Inflammatory macrophage (primary cell): ENCODE measurements at places on chromosomes 12 and 14.
A peak's percentile ranks its signal among the peaks of the same experiment; 100 is the strongest.

GRCh38 chr12:11347810-11348209 is 37.6 kb upstream of the PRB4 start:
- DNase-seq, result no peak

DNA sequence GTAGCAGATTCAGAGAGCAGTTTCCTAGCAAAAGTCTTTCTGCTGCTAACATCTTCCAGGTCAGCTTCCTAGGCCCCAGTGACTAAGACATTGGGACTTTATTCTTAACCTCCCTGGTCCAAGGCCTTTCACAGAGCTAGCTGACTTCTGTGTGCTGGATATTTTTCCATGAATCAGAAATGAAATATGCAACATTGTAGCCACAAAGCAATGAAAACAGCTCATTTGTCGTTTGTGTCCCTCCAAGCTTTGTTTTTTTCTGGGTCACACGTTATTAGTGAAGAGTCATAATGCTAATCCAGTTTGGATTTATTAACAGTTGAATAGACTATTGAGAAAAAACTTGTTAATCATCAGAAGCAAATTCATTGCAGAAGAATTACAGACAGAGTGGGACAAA is 82.4 kb downstream of the ARF6 start:
- DNase-seq, result no peak

DNA sequence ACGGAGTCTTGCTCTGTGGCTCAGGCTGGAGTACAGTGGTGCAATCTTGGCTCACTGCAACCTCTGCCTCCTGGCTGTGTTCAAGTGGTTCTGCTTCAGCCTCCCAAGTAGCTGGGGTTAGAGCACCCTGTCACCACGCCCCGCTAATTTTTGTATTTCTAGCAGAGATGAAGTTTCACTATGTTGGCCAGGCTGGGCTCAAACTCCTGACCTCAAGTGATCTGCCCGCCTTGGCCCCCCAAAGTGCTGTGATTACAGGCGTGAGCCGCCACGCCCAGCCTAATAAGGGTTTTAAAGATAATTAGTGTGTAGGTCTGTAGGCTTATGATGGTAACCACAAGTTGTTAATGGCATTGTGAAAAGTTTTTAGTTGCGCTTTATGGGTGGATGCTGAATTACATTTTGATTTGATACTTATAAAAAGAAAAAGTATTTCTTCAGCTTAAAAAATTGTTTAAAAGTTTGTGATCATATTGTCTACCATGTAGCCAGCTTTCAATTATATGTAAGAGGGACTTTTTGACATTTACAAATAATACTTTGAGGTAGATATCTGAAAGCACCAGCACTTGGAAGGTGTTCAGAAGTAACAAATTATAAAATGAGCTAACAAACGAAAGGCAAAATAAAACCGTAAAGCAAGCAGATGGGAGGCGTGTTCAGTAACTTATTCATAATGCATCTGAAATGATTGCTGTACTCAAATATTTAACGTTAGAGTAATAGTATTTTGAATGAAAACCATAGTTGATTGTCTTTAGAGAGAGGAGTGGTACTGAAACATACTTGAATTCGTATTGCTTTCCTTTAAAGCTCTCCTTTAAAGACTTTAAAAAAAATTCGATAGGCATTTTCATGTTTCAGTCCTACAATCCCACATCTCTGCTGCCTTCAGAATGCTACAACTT is 37.1 kb downstream of the MDM2 start:
- no peak for DNase-seq

- DNase-seq, result no peak
Observed at GRCh38 chr14:68857516-68858070, 64.7 kb upstream of the ZFP36L1 start.

DNA sequence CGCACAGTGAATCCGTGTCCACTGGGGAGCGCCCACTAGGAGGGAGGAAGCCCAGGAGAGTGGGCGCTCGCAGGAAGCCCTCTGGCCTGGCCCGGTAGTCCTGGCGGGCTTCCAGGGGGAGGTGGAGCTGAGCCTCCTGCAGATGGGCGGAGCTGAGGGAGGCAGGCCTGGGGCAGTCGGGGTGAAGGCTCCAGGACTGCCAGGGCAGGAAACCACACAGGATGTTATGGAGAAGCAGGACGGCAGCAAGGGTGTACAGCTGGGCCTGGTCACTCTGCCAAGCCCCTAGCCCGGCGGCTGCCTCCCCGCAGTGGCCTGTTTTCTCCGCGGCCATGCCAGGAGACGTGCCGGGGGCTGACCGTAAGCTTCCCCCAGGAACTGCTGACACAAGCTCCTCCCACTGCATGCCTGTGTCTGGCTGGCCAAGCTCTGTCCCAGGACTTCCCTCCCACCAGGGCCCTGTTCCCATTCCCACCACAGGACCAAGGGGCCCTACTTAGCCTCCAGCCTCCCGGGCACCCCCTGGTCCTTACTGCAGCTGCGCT is 143.4 kb upstream of the C14orf180 start:
- DNase-seq, result peak; percentile 11

GRCh38 chr14:34835312-34835711 is 39.8 kb downstream of the BAZ1A start:
- DNase-seq, result no peak

GRCh38 chr12:49707812-49708147 is 575 bp upstream of the FMNL3 start:
- DNase-seq, result no peak

- no peak for DNase-seq
Observed at GRCh38 chr14:91875525-91876286, 8.4 kb upstream of the TC2N start.

- DNase-seq, result no peak
Observed at GRCh38 chr14:89588016-89588415, 171.0 kb upstream of the FOXN3 start.

- no peak for DNase-seq
Observed at GRCh38 chr14:80567905-80568536, 356.7 kb upstream of the DIO2 start.

DNA sequence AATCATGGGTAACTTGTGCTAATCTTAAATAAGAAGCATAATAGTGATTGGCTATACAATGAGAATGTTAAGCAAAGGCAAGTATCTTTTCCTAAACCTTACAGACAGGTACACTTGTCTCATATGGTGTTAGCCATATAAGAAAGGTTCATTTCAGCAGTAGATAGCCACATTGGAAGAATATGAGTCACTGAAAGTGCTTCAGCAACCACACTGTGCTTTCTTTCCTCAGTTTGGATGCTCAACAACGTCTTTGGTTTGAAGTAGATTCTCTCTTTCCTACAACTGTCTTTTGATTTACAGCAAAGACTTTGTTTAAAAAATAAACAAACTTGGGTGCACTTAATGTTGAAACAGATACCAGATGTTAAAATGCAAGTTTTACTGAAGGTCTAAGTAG is 8.9 kb downstream of the DDHD1 start:
- DNase-seq, result no peak

- no peak for DNase-seq
Observed at GRCh38 chr12:55253281-55253680, 8.9 kb downstream of the OR6C74 start.

DNA sequence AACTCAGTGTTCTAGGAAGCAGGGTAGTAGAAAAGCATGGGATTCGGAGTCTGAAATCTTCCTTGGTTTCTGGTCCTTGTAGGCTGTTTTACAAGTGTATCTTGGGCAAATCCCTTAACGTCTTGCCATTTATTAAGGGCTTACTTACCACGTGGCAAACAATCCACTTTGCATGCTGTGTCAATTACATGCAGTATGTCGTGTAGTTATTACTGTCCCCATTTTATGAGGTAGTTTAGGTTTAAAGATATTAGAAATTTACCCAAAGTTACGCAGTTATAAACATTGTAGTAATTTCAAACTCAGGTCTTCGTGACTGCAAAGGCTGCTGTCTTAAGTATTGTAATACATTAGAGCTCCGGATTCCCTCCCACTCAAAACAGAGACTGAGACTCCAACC is 1.5 kb upstream of the NOVA1 start:
- no peak for DNase-seq

- DNase-seq, result no peak
Observed at GRCh38 chr12:93090731-93091172, 161.7 kb upstream of the EEA1 start.

DNA sequence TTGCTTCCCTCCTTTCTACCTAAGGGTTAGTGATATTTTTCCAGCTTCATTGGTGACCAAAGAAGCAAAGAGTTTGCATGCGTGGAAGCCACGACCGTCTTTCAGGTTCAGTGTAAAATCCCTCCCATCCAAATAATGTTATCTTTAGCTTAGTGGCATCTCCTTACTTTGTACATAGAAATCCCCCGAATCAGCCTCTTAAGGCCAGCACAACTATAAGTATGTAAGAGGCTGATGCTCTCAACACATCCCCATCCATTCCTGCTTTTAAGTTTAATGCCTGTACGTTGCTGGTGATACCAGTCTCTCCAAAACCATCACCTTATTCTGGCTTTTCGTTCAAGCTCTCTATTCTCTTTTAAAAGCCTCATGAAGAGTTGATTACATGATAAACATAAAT is 14.6 kb downstream of the CDKN1B start:
- DNase-seq, result no peak

- DNase-seq, result no peak
Observed at GRCh38 chr12:104453133-104453532, 3.6 kb upstream of the CHST11 start.

DNA sequence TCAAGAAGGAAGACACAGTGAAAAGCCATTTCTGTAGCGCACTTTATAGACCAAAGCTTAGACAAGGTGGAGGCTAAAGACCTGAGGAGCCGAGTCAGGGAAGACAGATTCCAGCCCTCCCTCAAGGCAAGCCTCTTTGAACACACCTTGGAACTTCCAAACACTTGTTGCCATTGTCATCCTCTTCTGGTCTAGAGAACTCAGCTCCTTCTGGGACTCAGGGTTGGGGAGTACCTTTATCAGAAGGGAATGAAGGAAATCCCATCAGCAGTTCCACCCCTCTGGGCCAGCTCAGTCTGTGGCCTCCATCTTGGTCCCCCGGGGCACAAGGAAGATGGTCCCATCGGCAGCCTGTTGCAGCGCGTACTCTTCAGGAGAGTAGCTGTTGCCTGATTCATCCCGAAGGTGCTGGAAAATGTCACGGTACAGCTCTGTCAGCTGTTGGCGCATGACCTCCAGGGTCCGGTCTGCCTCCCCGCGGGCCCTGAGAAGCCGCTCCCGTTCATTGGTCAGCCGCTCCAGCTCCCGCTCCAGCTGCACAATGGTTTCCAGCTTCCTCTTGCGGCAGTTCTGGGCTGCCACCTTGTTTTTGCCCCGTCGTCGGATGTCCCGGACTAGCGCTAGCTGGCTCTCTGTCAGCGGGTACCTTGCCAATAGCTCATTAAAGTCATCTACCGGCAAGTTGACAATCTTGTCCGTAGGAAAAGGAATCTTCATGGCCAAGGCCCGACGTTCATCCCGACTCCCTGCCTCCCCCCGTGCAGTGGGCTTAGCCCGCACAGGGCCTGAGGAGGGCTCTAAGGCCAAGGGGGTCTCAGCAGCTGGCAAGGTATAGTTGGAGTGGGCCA is 8.5 kb downstream of the NFE2 start:
- DNase-seq, result no peak

- DNase-seq, result no peak
Observed at GRCh38 chr14:47585447-47585846, 90.0 kb downstream of the MDGA2 start.

- no peak for DNase-seq
Observed at GRCh38 chr12:19431407-19432308, 7.6 kb upstream of the AEBP2 start.

GRCh38 chr12:6057700-6058099 is 66.8 kb downstream of the VWF start:
- no peak for DNase-seq

DNA sequence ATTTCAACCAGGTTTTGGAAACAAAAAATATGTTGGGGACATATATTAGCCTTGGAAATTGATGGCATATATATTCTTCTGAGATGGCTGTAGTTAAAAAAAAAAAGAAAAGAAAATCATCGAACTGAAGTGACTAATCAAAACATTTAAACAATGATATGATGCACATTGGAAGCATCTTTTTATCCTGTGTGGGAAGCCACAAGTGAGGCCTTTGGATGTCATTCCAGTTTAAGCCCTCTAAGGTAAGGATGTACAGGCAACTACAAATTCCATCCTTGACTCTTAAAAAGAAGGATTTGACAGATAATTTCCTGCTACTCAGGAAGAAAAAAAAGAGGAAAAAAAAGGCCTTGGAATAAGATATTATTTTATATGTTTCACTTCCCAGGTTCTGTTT is 9.6 kb upstream of the PTPRB start:
- DNase-seq, result no peak

DNA sequence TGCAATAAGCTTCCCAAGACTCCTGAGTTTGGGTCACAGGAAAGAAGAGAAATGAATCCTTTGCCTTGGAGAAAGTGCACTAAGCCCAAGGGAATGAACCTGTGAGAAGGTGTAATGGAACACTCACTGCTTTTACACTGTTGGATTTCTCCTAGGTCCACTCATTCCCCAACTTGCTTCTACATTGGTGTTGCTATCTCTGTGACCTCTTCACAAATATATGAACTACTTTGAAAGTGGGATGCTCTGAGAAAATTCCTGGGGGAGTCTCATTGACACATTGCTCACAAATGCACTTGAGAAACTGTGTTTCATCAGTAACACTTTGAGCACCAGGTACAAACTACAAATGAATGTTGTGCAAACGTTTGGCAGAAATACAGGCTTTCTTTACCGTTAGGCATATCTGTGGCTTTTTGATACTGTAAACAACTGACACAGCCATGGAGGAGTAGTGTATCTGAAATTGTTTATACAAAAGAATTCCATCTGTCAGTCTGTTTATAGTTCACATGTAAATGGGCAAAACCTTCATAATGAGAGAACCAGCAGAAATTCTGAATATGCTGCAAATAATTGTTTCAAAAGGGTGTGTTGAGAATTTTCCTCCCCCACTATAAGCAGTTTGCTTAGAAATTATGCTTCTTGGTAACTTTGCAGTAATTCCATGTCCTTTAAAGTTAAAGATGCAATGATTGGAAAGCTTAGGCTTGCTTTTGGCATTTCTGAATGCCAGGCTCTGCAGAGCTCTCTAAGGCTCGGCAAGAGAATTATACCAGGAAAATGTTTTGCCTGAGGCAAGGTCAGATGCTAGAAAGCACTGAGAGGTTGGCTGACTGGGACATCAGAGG is 348.5 kb upstream of the DDHD1 start:
- DNase-seq, result no peak
